ENCODE measurements at places on chromosomes 3 and 15.

- no peak for DNase-seq
These were observed 58.5 kb upstream of the SLC24A5 start for GRCh38 chr15:48062148-48062872.

- no peak for DNase-seq
These were observed 29.9 kb downstream of the AP3S2 start for GRCh38 chr15:89863918-89864317.

GRCh38 chr3:127458696-127459604 lies 131.6 kb downstream of the TPRA1 start:
- DNase-seq: no peak

DNA sequence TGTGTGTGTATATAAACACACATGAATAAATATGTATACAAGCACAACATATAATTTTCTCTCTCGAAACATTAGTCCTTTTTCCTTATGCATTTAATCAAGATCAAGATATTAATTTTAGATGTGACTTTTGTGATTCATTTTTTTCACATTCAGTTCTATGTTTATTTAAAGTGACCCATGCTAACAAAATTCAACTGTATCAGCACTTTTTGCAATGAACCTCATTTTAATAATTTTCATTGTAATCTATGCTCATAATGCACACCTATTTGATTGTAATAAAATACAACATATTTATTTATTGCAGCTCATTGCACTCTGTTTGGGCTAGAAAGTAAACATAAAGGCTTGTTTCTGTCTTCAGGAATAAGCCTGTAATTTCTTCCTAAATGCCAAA lies 586.3 kb downstream of the ROBO2 start:
- no peak for DNase-seq

DNA sequence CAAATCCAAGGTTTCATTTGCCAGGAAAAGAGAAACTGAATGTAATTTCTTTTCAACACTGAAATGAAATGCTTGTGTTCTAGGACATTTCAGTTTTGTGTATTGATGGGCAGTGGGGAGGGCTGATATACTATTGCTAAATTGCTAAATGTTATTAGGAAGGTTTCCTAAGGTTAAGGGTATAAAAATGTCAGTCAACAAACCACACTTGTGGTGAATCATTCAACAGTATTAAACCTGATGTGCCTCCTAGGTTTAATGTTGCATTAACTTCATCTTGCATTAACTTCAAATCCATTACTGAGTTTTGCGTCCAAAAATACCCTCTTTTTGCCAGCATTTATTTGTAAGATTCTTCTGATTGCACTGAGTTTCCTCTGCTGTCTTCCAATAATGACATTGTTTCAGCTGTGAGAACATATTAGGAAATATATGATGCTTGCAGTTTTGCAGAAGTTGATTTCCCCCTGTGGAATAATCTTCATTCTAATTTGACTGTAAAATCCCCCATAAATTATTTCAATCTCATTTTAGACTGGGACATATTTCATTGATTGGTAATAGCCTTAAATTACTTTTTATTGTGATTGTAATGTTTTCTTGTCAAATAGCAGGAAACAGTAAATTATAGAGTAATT lies 758.3 kb downstream of the GBE1 start:
- no peak for DNase-seq

DNA sequence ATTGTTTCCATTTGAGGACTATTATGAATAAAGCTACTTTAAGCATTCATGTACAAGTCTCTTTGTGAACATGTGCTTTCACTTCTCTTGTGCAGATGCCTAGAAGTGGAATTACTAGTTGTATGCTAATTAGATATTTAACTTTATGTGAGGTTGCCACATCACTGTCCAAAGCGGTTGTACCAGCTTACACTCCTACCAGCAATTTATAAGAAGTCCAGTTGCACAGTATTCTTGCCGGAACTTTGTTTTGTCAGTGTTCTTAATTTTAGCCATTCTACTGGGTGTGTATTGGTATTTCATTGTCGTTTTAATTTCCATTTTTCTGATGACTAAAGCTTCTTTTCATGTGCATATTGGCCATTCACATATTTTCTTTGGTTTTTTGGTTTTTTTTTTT lies 29.1 kb downstream of the SEMA3G start:
- no peak for DNase-seq

GRCh38 chr3:151918253-151919029 lies 45.0 kb downstream of the SUCNR1 start:
- no peak for DNase-seq

DNA sequence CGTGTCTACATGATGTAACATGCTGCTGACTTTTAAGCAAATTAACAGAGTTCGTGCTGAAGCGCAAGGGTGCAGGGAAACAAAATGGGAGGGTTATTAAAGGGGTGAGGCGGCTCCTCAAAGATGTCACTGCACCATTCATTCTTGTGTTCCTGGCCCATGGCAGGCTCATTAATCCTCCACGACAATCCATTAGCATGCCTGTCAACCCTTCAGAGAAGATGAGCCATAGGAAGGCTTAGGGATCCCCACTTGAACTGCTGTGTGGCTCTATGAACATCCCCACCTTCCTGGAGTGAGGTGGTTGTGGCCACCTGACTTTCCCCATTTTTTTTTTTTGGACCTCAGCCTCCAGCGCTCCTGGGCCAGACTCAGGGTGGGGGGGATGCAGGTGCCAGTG lies 45.8 kb downstream of the IGF1R start:
- DNase-seq: no peak

DNA sequence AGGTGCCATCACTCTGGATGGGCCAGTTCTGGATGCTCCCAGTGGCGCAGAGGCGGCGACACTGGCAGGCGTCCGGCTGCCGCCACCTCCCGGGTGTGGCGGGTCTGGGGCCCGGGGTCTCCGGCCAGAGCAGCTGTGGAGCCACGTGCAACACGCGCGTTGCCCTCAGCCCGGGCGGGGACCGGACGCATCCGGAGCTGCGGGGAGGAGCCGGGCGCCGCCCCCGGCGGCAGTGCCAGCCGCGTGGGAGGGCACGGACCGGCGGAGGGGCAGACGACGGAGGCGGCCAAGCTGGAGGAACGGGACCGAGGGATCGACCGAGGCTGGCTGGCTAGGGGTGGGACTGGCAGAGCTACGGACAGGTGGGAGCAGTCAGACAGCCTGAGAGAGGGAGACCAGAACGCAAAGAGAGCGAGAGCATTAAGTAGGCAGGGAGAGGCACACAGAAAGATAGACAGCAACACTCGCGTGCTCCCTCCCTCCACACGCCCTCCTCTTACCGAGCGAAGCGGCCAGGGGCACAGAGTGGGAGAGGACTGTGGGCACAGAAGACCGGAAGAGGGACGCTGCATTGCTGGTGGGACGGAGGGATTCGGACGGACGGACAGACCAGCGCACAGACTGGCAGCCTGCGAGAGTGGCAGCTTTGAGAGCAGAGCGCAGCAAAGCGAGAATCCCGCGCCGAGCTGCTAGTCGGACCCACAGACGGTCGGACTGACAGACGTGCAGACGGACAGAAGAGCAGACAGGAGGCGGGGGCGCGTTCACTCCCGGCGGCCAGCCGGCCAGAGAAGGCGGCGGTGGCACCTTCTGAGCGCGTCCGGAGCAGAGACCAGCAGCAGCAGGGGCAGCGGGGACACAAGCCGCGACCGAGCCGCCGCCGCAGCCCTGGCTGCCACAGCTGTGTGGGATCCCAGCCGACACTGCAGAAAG lies at the start of gene ARPP21:
Gene ARPP21, plus strand, starts transcription at position 272 of the 933 bp plus-strand sequence. CDS start 42,227 bp downstream, outside the sequence.
- DNase-seq: no peak

DNA sequence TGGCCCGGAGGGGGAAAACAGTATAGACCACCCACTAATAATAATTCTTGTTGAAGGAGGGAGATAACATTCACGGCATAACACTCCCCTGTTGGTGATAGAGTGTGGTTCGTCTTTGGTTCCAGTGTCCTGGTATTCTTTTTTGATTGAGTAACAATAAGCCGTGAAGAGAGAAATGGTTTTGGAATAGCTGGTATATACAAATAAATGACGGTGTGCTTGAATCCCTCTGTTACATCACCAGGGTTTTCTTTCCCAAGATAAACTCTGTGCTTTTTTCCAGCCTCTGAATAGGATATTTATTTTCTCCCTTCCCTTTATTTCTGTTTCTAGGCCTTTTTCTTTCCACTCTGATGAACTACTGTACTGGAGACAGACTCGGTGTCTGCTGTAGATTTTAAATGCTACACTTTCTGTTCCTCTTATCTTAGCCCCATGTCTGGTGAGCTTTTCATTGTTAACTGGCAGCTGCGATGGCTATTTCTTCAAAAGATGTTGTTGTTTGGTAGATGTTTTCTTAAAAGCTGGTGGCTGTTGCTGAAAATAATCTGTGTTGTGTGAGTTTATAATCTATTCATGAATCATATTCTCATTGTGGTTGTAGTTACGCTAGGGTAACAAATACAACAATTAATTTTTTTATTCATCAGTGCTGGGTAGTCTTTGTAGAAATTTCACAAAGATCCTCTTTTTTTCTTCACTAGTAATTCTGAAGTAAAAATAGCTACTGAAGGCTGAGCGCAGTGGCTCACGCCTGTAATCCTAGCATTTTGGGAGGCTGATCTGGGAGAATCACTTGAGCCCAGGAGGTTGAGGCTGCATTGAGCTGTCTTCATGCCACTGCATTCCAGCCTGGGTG lies 15.5 kb upstream of the SCAANT1 start:
- DNase-seq: no peak

DNA sequence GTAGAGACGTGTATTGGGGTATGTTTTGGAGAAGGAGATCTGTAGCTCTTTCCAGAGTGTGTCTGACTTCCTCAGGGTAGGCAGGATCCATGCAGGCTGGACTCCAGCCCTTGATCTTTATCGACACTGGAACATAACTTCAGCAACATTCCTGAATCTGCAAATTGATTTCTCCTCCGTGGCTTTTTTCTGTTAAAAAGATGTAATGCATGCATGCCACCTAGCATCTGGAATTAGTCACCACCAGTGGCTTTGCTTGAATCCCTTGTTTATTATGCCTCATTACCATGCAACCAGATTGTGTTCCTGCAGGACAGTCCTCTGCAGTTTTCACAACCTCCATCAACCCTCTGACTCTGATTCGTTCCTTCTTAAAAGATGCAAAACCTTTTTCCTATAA lies 86.1 kb downstream of the CCNL1 start:
- no peak for DNase-seq

Data from breast epithelium (tissue), 4 donors.